Stimulated activated CD8-positive, alpha-beta memory T cell treated with anti-CD3 and anti-CD28 coated beads, Interleukin-15, amount 100 ng/mL, for 4 hours (primary cell): ENCODE measurements at places on chromosomes 16 and 17.

DNA sequence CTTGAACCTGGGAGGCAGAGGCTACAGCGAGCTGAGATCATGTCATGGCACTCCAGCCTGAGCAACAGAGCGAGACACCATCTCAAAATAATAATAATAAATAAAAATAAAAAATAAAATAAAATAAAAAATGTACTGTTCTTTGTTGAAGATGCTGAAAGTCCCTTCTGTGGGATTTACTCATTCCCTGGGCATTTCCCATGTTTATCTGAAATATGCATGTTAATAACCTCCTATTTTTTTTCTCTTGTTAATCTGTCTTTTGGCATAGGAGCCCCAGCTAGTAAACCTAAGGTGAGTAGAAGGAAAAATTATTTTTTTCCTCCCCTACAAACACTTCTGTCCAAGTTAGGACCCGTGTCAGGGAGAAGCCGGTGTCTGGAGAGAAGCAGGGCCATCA lies 34.4 kb downstream of the TMEM92 start:
- DNase-seq, result no peak

DNA sequence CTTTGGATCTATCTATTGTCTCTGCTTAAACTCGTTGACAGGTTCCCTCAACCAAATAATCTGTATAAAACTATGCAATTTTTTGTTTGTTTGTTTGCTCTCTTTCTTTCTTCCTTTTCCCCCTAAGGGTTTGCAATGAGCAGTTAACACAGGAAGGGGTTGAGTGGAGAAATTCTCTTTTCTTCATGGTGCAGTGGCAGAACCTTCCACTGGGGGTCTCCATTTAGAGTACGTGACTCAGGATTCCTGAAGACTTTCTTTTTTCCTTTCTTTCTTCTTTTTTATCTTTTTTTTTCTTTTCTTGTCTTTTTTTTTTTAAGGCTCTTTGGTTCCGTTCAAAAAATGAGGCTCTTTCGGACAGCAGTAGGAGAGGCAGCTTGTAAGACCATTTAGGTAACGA lies 19.5 kb upstream of the RBFOX1 start:
- no peak for DNase-seq

GRCh38 chr17:45948498-45948880 lies 50.6 kb upstream of the STH start:
- DNase-seq, result no peak

DNA sequence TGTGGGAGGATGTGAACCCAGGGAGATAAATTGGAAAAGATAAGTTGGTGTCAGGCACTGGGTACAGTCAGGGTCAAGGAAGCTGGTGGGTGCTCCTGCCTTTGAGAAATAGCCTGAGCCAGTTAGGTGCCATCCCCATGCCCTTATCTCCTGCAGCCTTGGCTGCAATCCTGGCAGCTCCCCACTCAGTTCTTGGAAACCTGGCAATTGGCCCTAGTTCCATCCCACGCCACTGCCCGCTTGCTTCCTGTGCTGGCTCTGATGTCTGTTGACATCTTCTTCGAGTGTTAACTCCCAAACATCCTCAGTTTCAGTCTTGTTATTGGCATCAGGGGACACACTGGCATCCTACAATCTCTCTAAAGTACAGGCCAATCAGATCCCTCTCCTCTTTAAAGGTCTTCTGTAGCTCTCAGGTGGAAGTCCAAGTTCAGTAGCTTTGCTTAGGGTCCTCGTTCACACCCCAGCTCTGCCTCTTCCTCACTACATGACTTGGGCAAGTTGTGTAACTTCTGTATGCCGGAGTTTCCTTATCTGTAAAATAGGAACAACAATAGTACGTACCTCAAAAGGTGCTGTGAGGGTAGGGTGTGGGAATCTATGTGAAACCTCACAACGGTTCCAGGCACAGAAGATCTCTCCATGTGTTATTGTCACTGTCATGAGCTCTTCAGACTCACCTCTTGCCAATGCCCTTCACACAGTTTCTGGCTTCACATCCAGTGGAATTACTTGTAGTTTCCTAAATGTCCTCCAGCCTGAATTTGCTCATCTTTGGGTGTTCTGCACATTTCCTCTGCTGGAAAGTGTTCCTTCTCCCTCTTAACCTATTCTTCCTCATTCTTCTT lies 13.5 kb upstream of the PRKAR1A start:
- DNase-seq, result no peak

DNA sequence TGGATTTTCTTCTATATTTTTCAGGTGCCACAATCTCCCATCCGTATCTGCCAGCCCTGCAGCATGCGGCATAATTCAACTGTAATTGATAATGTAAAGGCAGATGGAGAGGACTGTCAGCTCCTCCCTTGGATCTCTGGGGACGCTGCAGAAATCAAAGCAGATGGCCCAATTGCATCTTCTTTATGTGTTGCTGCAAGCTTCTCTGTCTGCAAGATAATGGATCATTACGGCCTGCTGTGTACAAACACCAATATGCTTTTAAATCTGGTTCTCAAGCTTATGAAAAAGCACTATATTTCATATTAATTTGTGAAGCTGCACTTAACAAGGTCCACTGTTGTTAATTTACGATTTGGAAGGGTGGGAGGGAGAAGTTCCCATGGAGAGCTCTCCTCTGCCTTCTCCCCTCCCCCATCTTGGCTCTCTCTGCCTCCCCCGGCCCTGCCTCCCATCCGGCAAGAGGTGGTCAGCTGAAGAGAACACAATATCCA lies 607.5 kb downstream of the TOX3 start:
- DNase-seq, result no peak

- DNase-seq, result no peak
Measured at GRCh38 chr17:69064001-69064400, 3.3 kb upstream of the ABCA9 start.

DNA sequence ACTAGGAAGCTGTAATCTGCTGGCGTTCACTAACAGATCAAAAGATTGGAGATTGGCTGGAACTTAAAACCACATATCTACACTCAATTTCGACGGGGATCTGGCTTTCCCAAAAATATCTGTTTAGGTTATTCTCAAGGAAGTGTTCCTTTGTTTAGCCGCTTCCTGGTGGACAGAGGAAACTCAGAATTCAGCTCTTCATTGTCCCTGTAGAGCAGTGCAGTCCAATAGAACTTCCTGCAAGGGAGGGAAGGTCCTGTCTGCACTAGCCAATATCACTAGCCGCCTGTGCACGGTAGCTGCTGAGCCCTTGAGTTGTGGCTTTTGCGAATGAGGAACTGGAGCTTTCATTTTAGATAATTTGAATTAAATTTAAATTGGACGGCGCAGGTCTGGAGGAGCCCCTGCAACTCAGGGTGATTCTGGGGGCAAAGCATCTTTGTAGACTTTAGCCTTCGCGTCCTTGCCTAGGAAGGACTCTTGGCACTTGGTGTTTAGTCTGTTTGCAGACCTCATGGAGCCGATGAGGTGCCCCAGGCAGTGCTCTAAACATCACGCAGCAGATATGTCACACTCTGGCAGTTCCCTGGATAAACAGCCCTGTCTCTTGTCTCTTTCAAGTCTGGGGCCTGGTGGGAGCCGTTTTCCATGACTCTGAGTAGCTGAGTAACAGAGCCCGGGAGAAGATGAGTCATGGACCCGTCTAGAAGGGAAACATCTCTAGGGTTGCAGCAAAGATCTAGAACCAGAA lies 122.2 kb downstream of the CCDC182 start:
- DNase-seq, result no peak

DNA sequence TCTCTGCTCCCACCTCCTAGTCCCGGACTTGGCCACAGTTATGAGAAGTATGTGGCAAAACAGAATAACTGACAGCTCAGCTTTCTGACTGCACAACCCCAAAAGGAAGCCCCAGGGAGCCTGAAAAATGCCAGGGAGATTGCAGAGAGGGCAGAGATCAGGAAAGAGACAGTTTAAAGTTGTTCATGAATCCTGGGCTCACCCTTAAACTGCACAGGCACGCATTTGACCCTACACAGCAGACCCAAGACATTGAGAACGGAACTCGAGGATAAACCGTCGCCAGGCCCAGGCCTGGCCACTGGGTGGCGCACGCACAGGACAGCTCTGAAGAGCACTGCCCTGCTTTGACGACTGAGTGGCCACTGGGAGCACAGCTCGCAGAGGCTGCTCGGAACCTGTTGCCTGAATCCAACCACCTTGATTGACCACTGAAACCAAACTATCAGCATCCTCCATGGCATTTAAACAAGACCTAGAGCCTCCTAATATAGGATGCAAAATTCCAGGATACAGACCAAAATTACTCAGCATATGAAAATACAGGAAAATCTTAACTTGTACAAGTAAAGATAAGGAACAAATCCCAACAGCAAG lies 114.0 kb downstream of the C16orf95 start:
- DNase-seq, result no peak

- no peak for DNase-seq
Measured at GRCh38 chr17:52025236-52025635, 133.3 kb downstream of the CA10 start.

- no peak for DNase-seq
Measured at GRCh38 chr16:66471716-66472393, 44.8 kb downstream of the BEAN1 start.

- DNase-seq, result no peak
Measured at GRCh38 chr17:60381958-60382357, 10.0 kb downstream of the USP32 start.

GRCh38 chr16:86065711-86066110 lies 166.7 kb downstream of the IRF8 start:
- no peak for DNase-seq

GRCh38 chr17:34902831-34903547 lies 58.3 kb downstream of the CCT6B start:
- no peak for DNase-seq

DNA sequence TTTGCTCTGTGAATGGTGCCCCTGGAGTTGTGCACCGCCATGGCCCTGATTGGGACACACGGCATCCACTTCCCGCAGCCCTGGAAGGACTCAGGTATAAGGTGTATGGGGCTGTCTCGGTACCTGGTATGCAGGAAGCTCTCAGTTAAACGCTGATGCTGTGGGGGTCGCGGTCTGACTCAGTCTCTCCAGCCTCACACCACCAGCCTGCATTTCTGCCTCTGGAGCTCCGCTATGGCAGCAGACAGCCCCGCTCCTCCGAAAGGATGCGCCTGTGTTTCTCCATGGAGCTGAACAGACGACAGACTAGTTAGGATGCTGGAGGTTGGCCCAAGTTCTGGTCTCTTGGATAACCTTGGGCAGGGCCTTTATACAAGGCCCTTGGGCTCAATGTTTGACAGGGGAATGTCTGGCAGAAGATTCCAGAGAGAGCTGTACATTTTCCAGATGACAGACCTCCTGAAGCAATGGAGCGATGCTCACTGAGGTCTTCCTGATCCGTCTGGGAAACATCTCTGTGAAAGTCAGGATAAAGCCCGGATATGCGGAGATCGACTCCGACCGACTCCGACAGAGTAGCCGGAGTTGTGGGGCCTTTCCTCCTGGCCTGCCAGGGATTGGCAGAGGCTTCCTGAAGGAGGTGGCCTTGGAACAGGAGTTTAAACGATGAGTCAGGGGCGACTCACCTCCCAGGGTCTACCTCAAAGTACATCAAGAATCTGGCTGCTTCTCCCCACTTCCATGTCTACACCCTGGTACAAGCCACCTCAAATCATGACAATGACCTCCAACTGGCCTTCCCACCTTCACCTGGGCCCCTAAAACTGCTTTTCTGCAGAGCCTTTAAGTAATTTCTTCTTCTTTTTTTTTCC lies 21.9 kb upstream of the BCAR1 start:
- DNase-seq, result no peak

GRCh38 chr16:4070936-4071335 lies 45.3 kb downstream of the ADCY9 start:
- no peak for DNase-seq

- DNase-seq, result no peak
Measured at GRCh38 chr16:74080311-74080710, 216.3 kb upstream of the PSMD7 start.

- DNase-seq, result no peak
Measured at GRCh38 chr16:89733322-89733721, 12.0 kb downstream of the ZNF276 start.

- no peak for DNase-seq
Measured at GRCh38 chr16:48003206-48003907, 152.4 kb downstream of the ABCC12 start.

GRCh38 chr17:50424996-50425681 lies 879 bp upstream of the ACSF2 start:
- DNase-seq, result no peak

DNA sequence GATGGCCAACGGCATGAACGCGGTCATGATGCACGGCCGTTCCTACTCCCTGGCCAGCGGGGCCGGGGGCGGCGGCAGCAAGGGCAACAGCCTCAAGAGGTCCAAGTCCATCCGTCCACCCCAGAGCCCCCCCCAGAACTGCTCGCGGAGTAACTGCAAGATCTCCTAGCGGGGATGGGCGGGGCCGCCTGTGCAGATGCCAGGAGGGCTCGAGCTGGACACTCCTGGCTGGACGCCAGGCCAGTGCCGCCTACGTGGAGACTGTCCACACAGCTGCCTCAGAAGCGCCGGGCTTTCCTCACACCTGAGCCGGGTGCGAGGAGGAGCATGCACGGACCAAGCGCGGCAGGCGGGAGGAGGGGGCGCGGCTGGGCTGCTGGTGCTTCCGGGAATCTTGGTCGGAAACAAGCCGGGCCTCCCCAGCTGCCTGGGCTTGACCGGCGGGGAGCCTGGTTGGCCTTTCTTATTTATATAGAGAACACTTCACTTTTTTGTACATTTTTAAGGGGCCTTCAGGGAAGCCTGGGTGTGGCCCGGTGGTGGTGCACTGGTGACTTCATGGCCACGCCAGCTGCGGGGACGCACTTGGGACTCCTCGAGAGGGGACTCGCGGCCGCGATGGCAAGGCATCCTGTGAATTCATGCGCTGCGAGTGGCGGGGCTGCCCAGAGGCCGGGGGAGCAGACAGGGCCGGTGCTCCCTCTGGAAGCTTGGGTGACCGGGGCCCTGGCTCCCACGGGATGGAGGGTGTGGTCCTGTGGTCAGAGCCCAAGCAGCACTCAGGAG lies 3.1 kb upstream of the WFIKKN1 start:
- no peak for DNase-seq
